ENCODE measurements at places on chromosomes 1 and 21.

GRCh38 chr1:42143896-42144710, 9.1 kb upstream of the GUCA2B start:
- DNase-seq, result no peak

DNA sequence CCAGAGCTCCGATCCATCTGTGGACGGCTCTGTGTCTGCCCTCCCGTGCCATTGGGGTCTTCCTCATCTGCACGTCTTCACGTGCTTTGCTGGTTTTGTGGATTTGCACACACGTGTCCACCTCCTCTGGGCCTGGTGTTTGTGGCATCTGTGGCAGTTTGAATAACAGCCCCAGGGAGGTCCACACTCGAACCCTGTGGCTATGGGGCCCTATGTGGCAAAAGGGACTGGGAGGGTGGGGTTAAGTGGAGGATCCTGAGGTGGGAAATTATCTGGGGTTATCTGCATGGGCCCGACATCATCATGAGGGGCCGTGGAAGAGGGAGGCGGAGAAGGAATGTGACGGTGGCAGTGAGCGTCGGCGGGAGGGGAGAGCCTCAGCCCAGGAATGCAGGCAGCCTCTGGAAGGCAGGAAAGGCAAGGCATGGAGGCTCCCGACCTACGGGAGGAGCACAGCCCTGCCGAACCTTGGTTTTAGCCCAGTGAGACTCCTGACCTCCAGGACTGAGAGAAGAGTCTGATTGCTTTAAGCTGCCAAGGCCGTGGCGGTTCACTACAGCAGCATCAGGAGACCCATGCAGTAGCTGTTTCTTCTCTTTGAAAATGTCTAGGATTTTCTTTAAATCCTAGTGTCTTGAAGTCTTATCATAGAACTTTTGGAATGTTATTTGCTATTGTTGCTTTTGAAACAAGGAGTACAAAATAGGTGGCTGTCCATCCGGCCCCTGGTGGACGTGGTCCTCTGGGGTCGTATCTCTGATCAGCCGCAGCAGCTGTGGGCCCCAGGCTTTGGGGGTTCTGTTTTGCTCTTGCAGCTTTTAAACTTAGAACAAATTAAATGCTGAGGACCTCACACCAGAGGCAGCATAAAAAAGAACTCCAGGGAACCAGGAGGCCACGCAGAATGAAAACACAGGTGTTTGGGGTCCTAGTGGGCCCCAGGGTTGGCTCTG, 40.0 kb upstream of the LRRC3 start:
- no peak for DNase-seq

GRCh38 chr1:65744731-65745130, 48.0 kb upstream of the PDE4B start:
- DNase-seq, result no peak

GRCh38 chr1:48181669-48182367, 40.7 kb upstream of the SLC5A9 start:
- DNase-seq, result no peak

GRCh38 chr1:5002676-5003075, 348.3 kb downstream of the AJAP1 start:
- no peak for DNase-seq

DNA sequence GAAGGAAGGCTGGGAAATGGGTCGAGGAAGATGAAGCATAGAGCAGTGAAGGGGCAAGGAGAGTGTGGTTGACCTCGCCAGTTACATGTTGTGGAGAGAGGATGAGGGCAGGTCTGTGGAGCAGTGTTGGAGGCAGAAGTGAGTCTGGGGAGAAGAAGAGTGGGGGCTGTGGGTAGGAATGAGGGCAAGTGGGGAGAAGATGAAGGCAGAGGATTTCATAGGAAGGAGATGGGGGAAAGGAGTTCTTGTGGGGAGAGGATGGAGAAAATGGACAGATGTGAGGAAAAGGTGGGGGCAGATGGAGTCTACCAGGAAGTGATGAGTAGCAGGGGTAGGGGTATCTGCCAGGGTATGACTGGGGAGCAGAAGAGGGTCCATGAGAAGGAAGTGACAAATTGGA, 3.6 kb downstream of the ARMH1 start:
- no peak for DNase-seq

GRCh38 chr1:119732465-119733168, 20.9 kb downstream of the PHGDH start:
- DNase-seq, result no peak

DNA sequence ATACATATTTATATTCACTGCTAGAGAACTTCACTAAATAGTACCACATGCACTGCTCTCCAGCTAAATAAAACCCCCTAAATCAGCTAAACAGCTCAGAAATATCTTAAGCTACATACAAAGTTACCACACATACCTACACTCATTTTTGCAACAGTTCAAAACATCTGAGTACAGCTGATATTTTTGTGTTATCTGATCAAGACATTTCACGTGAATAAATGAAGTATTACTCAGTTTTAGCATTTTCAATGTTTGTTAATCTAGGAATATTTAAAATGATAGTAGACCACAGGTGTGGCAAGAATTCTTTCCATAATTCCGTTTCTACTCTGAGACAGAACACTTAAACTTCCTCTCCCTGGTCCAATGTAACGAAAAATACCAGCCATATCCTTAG, 20.8 kb downstream of the EVI5 start:
- no peak for DNase-seq

DNA sequence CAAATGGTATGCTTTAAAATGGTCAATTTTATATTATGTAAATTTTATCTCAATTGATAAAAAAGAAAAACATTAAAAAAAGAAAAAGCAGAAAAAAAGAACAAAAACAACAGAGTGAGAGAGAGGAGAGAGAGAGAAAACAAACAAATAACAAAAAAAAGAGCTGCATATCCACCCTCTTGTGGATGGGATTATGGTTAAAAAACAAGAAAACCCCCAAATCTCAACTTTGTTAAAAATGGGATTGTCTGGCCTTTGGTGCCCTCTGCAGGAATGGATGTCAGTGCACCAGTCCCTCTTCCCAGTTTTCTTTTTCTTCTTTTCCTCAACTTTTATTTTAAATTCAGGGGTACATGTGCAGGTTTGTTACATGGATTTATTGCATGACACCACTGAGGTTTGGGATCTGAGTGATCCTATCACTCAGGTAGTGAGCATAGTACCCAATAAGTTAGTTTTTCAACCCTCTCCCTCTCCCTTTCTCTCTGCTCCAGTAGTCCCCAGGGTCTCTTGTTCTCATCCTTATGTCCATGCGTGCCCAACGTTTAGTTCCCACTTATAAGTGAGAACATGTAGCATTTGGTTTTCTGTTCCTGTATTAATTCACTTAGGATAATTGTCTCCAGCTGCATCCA, 28.1 kb downstream of the RNF187 start:
- peak; percentile 62 for DNase-seq

DNA sequence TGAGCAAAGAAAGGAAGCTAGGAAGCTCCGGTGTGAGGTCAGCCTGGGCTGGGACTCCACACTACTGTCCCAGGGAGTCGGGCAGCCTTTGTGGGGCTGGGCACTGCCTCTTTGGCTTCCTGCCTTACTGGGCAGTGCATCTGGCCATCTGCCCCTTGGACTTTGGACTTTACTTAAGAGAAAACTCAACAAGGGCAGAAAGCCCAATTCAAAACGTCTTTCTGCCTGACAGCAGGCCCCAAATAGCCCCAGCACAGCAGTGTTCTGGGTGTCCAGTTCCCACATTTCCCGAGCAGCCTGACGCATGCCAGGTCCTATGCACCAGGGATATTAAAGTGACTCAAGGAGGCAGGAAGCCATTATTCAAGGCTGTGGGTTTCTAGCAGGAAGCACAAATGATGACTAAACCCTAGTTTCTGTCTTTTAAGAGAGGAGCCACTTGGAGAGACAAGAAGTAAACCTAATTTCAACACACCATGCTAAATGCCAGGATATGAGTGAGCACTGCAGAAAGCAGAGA, 37.9 kb upstream of the EDEM3 start:
- peak; percentile 99 for DNase-seq

GRCh38 chr1:236051242-236051791, 13.6 kb downstream of the NID1 start:
- no peak for DNase-seq

DNA sequence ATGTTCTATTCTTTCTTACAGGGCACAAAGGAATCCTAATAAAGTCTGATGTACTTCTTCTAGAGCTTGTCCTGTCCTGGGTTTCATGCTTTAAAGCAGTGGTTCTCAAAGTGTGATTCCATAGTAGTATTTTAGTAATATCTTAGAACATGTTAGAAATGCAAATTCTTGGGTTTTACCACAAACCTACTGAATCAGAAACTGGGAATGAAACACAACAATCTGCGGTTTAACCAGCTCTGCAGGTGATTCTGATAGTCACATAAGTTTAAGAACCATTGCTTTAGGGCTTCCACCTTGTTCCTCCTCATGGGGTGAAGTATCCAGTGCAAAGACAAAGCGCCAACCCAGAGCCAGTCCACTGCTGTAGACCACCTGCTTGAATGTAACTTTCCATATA, 41.1 kb downstream of the NGF start:
- peak; percentile 49 for DNase-seq

DNA sequence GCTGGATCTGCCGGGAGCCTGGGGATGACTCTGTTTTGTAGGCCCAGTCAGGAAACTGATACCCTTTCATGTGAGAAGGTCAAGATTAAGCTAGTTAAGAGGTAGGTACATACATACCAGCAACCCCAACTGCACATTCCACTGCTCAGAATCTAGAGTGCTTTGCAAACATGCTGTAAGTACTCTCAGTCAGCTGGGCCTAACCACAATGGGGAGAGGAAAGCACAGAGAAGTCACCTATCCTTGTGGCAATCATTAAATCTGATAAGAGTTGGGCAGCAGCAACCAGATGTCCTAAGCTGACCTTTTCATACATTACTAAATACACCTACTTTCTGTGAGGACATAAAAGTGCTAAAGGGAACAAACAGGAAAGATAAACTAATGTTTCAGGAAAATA, 2.5 kb downstream of the ETV3 start:
- no peak for DNase-seq
